T-helper 22 cell (primary cell): ENCODE measurements at places on chromosomes 4 and X.

DNA sequence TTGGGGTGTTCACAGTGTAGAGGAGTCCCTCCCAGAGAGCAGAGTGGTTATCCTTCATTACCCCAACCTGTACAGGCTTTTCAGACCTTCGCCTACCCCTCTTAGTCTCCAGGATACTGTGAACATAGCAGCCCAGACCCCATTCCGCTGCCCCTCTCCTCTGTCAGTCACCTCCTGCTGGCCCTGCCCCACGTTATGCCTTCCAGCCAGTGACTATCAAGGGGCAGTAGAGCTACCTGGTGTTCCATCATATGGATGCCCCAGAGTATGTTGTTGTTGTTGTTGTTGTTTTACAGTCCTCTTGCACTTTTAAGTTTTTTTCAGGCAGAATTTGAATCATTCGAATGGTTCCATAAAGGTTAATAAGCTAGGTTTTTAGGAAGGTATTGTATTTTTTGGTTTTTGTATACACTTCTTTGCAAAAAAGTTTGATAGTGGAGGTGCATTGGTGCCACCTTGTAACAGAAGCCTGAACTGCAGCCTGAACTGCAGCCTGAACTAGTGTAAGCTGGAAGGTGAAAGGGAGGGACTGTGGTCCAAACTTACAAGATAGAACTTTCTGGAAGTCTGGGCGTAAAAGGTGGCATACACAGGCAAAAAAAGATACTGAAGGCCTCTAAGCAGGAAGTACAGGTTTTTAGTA lies 101.4 kb upstream of the RAB40AL start:
- DNase-seq, result no peak

- no peak for DNase-seq
Observed at GRCh38 chr4:82071951-82072350, 301.8 kb downstream of the HNRNPD start.

DNA sequence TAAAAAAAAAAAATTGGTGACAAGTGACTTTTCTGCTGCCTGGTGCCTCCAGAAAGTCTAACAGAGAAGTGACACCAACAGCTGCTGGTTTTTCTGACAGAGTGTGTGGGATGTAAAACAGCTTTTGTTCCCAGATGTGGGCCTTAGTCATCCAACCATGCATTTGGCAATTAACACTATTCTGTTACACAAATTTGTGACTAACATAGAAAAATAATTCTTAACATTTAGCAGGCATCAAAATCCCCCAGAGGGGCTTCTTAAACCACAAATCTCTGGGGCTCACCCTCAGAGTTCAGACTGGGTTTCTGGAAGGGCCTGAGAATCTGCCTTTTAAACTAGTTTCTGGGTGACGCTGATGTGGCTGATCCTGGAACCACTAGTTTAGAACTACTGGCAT lies 100.5 kb upstream of the PCDH7 start:
- no peak for DNase-seq

DNA sequence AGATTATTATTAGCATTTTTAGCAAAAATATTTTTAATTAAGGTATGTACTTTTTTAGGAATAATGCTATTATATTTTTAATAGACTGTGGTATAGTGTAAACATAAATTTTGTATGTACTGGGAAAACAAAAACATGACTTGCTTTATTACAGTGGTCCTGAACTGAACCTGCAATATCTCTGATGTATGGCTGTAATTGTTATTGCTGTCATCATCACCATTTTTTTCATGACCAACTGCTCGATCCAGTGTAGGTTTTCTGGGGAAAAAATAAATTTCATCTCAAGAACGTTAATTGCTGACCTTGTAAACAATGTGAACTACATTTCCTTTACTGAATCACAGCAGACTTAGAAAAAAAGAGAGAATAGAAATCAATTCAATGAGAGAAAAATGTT lies 83.6 kb upstream of the ATOH1 start:
- DNase-seq, result no peak

- no peak for DNase-seq
Observed at GRCh38 chrX:8688776-8689175, 43.2 kb downstream of the ANOS1 start.

DNA sequence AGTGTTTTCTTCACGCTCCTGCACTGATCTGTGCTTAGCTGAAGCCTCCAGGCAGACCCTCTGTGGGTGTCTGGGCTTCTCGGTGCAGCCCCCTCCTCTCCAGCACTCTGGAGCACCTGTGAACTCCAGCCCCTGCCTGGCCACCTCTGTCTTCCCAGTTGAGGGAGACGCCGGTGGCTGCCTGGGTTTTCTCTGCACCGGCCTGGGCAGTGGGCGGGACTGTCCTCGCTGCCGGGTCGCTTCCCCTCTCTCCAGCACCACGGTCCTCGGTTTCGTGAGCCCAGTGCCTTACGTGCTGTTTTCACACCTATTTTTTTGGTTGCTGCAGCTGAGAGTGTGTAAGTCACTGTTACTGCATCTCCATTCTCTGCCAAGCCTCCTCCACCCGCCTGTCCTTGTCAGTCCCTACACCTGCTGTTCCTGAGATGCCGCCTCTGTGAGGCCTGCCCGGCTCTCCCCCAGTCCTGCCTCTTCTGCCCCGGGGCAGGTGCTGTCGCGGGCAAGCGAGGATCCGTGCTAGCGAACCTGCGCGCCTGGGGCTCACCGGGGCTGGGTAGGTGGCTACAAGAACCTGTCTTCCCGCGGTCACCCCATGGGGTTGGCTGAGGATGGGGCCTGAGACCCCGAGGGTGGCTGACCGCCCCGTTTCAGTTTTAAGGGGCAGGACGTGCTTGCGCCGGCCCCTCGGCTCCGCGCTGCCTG lies 2.4 kb upstream of the FGFRL1 start:
- no peak for DNase-seq

- DNase-seq, result no peak
Observed at GRCh38 chrX:45554736-45555135, 354.1 kb upstream of the DIPK2B start.

GRCh38 chrX:113986427-113986826 lies 597.5 kb upstream of the HTR2C start:
- DNase-seq, result no peak

- no peak for DNase-seq
Observed at GRCh38 chr4:111773858-111774257, 371.4 kb upstream of the FAM241A start.

- no peak for DNase-seq
Observed at GRCh38 chr4:147371661-147372060, 109.2 kb upstream of the EDNRA start.

- DNase-seq, result no peak
Observed at GRCh38 chr4:159160242-159160641, 57.4 kb downstream of the RAPGEF2 start.

DNA sequence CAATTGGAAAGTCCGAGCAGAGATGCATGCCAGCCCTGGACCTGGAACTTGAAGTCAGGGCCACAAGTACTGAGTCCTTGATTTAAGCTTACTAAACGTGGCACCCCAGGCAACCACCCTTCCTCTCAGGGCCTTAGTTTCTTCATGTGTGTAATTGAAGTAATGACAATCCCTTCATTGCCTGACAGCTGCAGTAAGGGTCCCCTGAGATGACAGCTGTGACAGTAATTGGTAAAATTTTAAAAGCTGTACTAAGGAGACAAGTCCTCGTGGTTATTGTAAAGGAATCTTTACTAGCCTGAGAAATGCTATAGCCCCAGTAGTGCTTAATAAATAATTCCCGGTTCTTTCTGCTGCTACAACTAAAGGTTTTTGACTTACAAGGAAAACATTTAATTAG lies 175.1 kb upstream of the RADX start:
- no peak for DNase-seq

DNA sequence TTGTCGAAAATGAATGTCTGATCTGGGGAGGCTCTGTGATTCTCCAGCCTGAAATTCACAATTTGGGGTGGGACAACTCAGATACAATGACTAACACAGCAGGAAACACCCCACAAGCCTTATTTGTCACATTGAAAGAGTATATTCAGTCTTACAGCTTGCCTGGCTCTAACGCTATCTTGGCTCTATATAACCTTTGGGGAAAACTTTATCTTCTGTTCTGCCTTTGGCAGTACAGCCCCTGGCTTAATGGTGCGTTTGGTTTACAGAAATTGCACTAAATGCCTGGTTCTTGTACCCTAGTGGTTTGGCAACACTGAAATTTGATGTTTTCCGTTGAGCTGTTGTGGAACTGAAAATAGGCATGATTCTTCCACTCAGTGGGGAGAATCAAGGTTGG lies 178.1 kb upstream of the VEGFC start:
- no peak for DNase-seq

DNA sequence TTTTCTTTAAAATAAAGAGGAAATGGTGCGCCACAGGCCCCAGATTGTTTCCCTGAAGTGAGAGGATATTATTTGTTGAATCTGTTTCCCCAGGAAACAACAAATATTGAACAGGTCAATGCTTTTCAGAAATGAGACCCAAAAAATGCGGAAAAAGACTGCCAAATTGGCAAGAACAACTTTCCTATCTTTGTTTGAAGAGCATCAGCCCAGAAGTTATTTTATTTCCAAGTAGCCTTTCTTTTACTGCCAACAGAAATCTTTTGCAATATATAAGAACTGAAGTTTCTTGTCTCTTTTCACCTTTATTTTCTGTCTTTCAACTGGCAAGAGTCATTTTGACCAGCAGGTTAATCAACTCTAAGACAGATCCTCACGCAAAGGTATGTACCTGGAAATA lies at the start of gene SMR3A:
Gene SMR3A (plus strand): TSS at position 301 of the 400 bp plus-strand sequence. CDS start 1,356 bp downstream, outside the sequence.
- DNase-seq, result no peak

DNA sequence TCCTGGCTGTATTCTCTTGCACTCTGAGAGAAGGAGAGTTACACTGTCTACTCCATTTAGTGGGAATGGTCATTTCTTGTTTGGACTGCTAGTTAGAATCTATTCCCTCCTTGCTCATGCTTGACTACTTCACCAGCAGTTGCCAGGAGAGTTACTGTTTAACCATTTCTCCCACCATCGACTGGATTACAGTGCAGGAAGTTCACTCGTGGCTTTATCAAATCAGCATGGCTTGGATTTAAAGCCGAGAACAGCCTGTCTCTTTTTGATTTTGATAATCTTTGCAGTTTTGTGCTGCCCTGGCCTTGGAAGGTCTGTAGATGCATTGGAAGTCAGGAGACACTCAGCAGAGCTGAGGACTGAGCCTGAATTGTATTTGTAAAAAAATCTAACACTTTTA lies 3.2 kb downstream of the GBA3 start:
- DNase-seq, result no peak

- no peak for DNase-seq
Observed at GRCh38 chr4:15233626-15234025, 194.2 kb upstream of the C1QTNF7 start.

GRCh38 chr4:76386566-76387305 lies 34.2 kb downstream of the CCDC158 start:
- DNase-seq, result no peak
